ENCODE measurements at places on chromosomes 6 and 20.

GRCh38 chr20:44536175-44536574 is 14.3 kb upstream of the SERINC3 start:
- DNase-seq, result no peak

GRCh38 chr6:105641504-105641903 is 238.6 kb upstream of the PREP start:
- no peak for DNase-seq

GRCh38 chr6:24419526-24419925 is 16.8 kb downstream of the MRS2 start:
- DNase-seq, result no peak

DNA sequence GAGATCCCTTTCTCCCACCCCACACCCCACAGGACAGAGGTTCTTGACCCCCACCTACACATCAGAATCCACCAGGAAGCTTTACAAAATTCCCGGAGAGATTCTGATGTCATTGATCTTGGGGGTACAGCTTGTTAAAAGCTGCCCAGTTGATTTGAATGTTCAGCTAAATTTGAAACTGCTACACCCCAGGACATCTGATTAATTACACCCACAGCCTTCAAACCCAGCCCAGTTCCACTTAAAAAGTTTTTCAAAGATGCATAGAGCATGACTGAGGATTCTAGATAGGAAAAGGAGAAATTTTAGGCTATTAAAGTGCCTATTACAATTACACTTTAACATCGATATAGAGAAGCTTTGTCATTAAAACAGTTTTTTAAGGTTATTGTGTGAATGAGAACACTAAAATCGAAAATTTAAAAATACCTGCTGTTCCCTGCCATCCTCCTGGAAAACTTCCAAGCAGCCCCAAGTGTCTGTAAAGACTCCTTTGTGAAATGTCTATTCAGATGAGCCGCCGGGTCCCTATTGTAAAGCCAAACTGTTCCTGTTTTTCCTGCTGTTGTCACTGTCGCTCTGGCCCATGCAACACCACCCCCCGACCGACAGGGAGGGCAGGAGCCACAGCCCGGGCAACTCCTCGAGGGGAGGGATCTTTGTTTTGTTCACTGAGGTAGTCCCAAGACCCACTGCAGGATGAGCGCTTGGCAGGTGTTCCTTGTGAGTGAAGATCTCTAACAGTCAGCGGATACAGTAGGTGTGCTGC is 132.5 kb upstream of the PHACTR3 start:
- no peak for DNase-seq

GRCh38 chr6:163630572-163630971 is 216.1 kb downstream of the QKI start:
- no peak for DNase-seq

DNA sequence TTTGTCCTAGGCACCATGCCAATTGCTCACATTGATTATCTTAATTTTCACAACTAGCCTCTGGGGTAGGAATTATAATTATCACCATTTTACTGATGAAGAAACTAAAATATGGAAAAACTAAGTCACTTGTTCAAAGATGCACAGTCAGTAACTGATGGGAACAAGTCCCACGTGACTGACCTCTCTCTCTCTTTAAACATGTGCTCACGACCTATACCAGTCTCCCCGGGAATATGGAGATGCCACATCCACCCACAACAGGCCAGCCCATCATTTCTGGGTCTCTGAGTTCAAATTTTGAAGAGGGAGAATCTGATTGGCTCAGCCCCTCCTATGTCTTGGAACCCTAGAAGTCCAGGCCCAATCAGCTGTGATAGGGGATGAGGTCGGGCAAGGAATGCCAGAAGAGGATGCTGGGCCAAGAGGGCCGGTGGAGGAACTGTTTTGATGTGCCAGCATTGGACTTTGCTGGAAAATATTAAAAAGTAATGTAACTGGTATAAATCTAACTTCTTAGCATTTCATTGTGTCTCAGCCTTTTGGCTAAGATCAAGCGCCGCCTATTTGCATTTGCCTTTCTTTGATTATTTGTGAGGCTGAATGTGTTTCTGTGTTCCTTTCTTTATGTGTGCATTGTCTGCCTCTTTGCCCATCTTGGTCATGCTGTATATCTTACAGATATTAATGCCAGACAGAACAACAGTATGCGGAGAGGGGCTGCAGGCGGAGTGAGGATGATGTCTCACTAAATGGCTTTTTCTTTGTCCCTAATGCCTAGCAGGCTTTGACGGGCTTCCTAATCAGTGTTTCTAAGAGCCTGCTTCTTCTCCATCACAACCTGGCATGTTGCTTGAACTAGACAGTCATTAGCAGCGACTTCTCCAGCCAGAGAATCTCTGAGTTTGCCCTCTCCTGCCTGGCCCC is 126.6 kb downstream of the VEGFA start:
- no peak for DNase-seq

DNA sequence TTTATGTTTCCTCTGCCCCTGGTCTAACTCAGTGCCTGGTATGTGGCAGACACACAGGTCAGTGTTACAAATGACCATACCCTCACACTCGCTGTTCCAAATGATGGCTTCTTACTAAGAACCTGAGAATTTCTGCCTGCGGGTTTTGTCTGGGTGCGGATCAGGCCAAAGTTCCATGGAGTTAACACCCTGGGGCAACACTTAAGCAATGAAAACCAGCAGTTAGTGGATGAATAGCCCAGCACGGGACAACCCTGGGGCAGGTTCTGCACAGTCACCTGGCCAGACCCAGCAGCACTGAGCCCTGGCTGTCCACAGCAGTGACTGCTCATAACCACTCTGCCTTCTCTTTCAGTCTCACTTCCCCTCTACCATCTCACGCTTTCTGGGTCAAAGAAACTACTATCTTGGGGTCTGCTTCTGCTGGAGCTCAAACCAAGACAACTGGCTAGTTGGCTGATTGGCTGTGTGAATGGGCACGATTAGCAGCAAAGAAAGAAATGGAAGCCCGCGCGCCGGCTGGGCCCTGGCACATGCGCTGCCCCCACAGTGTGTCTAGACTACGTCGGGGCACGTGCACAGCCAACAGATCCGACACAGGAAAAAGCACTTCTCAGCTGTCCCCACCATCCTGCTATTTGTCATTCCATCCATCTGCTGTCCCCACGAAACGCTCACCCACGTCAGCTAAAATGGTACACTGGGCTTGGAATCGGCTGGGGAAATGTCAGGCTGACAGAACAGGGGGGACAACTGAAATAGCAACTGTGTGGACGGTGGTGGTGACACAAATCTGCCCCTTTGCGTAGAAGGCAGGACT is 36.6 kb downstream of the MGME1 start:
- DNase-seq, result peak; percentile 70

- no peak for DNase-seq
These were observed 255.9 kb upstream of the SULF2 start for GRCh38 chr20:48041078-48041780.

GRCh38 chr6:23454080-23454976 is 671.7 kb upstream of the NRSN1 start:
- DNase-seq, result no peak

DNA sequence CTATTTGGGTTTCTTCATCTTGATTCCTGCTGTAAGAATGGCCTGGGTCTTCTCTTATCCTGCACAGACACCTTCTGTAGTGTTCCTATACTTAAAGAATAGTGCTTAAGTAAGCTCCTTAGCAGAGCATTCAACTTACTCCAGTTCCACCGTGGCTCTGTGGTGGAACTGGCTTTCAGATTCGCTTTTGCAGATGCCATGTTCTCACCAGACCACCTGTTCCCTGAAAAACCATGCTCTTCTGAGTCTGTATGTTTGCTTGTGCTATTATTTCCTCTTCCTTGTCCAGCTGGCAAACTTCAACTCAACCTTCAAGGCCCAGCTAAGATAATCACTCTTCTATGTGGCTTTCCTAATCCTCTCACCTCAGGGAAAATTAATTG is 4.9 kb downstream of the ELMO2 start:
- DNase-seq, result peak; percentile 23

DNA sequence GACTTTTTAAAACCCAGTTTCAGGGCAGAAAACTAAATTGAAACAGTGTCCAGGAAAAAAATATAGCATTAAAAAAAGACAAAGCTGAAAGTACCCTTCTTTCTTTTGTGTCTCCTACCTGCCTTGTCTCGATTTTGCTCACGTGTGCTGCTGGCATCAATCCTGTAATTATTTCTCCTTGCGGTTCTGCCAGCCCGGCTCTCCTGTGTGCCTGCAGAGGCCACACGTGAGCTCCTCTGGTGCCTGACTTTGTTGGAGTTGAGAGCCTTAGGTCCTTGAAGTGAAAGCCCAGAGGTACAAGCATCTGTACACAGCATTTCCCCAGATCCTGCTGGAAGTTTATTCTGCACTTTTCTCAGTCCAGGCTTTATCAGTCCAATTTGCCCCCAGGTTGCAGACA is 36.5 kb downstream of the GHRH start:
- DNase-seq, result no peak

- no peak for DNase-seq
These were observed 5.4 kb downstream of the IFNGR1 start for GRCh38 chr6:137213813-137214212.

DNA sequence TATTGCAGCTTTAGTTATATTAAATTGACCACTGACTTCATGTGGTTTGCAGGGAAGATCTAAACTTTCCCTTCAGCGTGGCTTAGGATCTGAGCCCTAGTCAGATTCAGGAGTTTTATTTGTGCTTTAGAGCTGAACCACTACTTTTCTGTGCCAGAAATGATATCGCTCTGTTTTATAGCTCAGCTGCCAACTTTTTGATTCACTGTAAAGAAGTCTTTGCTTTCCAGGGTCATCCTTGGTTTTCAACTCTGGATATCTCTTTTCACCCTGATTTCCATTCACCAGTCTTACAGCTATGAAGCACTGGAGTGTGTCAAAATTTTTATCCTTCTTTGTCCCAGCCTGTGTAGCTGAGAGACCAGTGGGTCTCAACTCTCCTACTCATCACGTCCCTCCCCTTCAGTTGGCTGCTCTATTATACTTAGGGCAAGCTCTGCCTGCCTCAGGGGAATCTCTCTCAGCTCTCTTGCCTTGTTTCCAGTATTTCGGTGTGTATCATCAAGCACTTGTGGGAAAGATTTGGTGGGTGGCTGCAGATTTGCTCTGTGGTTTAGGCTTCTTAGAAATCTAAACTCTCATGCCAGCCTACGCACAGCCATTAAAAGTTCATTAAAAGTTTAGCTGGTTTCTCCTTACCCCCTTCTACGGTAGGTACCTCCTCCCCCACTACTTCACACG is 425.5 kb downstream of the TENT5A start:
- DNase-seq, result no peak

GRCh38 chr6:99458319-99458718 is 33.2 kb upstream of the PNISR start:
- no peak for DNase-seq

DNA sequence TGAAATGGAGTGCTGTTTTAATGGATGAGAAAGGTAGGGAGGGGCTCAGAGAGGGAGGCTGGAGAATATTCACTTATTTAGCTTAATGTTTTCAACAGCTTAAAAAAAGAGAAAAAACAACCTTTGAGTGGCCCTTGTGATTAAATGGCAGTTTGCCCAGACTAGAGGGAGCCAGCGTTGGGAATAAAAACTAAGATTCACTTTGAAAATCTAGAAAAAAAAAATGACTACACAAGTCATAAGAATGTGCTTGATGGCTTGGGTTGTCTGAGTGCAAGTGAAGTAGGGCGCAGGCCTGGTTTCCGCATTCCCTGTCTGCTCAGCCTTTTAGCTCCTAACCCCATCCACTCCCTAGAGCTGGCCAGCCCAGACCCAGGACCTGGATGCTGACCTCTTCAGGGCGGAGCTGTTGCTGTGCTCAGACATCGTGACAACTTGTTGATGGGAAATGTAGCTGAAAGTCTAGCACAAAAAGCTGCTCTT is 28.9 kb downstream of the UTRN start:
- DNase-seq, result no peak

- no peak for DNase-seq
These were observed 1286.0 kb upstream of the GJE1 start for GRCh38 chr6:140846503-140847261.

DNA sequence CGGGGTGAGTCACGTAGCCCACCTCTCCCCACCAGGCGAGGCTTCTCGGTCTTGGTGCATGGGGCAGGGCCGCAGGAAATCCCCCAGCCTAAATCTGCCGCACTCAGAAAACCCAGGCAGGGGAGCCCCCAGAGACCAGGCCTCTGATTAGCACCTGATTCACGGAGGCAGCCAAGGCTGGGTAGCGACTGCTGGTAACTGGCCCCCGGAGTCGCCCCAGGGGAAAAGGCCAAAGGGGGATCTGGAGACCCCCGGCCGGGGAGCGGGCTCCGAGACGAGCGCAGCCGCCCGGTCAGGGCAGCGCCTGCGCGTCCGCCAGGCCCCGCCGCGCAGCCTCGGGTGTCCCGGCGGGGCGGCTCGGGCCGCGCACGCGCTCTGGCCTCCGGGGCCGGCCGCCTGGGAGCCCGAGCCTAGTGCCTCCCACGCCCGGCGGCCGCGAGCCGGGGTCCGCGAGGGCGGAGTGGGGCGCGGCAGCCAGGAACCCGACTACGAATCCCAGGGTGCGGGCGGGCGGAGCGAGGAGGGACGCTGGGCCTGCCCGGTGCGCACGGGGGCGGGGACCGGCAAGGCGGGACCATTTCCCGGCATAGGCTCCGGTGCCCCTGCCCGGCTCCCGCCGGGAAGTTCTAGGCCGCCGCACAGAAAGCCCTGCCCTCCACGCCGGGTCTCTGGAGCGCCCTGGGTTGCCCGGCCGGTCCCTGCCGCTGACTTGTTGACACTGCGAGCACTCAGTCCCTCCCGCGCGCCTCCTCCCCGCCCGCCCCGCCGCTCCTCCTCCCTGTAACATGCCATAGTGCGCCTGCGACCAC is at the start of gene DUSP22:
Gene DUSP22 (plus strand): TSS at position 791 of the 809 bp plus-strand sequence. CDS start 53 bp downstream, outside the sequence.
- DNase-seq, result peak; percentile 93

DNA sequence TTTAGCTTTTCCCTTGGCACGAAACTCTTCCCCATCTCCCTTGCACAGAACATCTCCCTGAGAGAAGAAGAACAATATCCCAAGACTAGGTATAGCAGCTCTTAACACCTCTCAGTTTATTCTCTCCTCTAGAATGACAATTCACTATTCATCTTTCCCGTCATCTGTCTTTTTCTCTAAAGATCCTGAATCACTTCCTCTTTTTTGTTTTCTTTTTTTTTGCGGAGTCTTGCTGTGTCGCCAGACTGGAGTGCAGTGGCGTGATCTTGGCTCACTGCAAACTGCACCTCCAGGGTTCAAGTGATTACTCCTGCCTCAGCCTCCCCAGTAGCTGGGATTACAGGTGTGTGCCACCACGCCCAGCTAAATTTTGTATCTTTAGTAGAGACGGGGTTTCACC is 574.4 kb upstream of the MAP3K7 start:
- DNase-seq, result no peak

DNA sequence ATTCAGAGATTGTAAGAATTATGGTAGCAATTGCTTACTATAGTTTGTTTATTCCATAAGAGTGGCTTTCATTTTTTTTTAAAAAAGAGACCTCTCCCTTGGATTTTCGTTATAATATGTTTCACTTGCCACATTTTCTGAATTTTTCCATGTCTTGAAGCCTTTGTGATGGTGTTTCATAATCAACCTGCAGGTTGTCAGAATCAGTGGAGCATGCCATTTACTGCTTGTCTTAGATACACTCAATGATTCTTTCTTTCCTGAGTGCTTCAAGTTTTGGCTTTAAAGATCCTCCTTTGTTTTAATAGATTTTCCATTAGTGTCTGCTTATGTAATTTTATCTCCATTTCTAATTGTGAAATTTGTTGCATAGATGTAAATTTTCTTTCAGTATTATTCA is 31.2 kb downstream of the KCNQ5 start:
- no peak for DNase-seq

- no peak for DNase-seq
These were observed 35.1 kb upstream of the RFPL4B start for GRCh38 chr6:112311950-112312547.

Data from GM06990 (cell line).